Epithelial cell of proximal tubule (primary cell): ENCODE measurements at places on chromosomes 3 and 15. TPM values are rescaled to one million over a fixed set of nuclear protein-coding genes. Genes with fewer than 3 reads are reported as not detected.

CCR8 gene
- not detected in 2 replicates for total RNA-seq

ISLR gene
- not detected in 2 replicates for total RNA-seq

KY gene
- total RNA-seq: under 0.01 TPM in 1 of 2 replicates, not detected in the other

DNA sequence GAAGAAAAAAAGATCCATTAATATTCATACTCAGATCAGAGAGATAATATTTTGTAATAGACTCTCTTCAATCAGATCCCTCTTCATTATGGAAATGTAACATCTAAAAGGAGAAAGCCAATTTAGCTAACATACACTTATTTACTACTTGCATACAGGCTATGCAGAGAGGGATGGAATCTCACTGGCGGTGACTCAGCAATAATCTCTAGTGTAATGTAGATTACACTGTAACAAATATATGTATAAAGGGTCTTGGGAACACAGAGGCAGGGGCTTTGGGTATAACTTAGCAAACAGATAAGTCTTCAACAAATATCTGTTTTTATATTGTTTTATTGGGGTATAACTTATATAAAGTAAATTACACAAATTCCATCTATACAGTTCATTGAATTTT is 69.6 kb downstream of the CGNL1 start:
- no peak for DNase-seq

- DNase-seq: no peak
Observed at GRCh38 chr15:68149059-68149458, 56.1 kb downstream of the CALML4 start.

- DNase-seq: peak; percentile 40
Observed at GRCh38 chr3:76765511-76765910, 274.4 kb upstream of the ROBO2 start.

DNA sequence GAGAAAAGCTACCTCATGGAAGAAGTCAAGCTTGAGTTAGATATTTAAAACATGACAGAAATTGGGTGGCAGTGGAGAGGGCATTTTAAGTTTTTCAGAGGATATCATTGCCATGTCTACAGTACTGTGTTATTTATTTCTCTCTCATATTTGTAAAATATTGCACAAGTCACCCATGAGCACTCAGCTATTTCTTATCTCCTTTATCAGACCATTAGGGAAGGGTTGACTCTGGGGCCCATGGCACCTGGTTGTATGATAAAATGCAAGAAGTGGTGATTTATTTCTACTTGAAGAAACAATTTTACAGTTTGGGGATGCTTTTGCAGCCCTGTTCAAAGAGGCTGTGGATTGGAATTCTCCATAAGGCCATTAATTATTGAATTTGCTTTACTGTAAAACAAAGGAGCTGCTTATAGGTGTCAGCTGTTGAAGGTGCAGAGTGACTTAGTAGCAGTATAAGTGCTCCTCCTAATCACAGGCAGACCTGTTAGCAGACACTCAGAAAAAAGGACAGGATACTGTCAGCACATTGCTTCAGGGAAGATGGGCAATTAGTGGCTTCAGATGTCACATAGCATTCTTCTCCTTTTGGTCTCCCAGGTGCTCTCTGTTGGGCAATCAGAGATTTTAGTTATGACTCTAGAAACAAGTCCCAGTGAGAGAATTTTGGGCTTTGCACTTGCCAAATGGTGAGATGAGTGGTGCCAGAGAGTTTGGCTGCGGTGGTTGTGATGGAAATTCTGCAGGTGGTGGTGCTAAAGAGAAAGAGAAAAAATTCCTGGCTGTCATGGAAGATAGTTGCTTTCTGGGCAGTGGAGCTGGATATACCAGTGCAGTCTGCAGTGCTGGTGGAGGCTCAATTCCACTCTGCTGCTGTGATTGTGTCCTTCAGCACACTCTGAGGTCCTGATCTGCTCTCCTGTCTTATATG is 129.7 kb upstream of the ROPN1 start:
- no peak for DNase-seq
